ENCODE measurements at places on chromosomes 6 and 20.

DNA sequence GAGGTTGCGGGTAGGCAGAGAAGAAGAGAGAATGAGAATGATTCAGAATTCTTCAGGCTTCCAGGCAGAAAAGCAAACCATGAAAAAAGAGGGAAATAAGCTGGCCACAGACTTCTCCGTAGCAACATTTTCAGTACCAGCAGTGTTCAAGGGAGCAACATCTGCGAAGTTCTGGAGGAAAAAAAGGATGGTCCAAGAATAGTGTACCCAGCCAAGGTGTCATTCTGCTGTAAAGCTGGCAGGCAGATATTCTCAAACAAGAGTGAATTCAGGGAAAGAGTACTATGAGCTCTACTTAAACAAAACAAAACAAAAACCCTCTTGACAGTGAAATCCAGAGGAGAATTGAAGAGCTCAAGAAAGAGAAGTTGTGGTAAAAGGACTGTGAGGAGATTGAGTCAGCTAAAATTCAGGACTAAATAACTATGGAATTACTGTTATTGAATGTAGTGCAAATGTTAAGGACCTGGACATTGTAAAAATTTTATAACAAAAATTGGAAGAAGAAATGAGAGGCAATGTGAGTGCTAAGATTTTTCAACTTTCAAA is 86.5 kb downstream of the ATRN start:
- DNase-seq, result no peak

DNA sequence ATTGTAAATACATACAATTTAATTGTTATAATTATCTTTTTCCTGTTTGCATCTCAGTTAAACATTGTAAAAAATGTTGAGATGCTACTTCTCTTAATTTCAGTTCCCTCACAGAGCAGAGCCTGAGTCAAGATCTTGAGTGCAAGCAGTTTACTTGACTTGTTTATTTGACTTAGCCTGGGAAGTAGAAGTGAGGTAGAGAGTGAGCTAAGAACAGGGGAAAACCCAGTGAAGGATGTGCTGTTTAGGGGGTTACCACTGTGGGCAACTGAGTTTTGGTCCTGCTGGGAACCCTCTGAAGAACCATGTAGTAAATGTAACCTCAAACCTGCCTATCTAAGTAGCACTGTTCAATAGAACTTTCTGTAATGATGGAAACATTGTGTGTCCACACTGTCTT is 495.2 kb upstream of the FLRT3 start:
- no peak for DNase-seq

- no peak for DNase-seq
These were observed 31.7 kb upstream of the NTSR1 start for GRCh38 chr20:62676976-62677375.

- no peak for DNase-seq
These were observed 10.8 kb downstream of the DDO start for GRCh38 chr6:110404607-110405006.

DNA sequence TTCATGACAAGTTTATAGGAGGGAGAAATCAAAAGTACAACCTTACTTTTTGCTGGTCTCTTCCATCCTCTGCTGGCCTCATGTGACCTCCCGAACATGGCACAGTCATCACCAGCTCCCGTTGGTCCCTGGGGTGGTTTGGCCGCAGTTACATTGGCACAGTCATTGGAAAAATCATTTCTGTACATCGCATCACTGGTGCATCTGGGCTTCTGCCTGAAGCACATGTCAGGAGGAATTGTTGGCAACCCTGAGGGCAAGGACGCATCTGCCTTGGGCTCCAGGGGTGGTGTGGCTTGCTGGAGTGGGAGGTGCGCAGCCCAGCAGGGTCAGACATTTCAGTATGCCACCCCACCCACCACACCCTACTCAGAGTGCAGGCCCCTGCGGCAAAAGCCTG is 162.9 kb upstream of the SLC24A3 start:
- DNase-seq, result no peak

Data from head of caudate nucleus (tissue), 42 donors.